Hematopoietic multipotent progenitor cell (in vitro differentiated cells): ENCODE measurements at places on chromosomes 1 and 21.

GRCh38 chr1:15960808-15961207 is 15.1 kb downstream of the ZBTB17 start:
- DNase-seq: no peak

DNA sequence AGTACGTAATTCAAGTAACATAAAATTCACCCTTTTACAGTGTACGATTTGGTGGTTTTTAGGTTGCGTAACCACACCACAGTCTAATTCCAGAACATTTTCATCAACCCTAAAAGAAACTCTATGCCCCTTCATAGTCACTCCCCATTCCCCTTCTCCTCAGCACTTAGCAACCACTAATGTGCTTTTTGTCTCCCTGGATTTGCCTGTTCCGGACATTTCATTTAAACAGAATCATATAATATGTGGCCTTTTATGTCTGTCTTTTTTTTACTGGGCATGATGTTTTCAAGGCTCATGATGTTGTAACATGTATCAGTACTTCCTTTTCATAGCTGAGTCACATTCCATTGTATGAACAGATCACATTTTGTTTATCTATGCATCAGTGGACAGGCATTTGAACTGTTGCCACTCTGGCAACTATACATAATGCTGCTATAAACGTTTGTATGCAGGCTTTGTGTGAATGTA is 20.8 kb downstream of the OBSCN start:
- no peak for DNase-seq

GRCh38 chr1:151326619-151327222 is 495 bp downstream of the PI4KB start:
- peak; percentile 81 for DNase-seq

DNA sequence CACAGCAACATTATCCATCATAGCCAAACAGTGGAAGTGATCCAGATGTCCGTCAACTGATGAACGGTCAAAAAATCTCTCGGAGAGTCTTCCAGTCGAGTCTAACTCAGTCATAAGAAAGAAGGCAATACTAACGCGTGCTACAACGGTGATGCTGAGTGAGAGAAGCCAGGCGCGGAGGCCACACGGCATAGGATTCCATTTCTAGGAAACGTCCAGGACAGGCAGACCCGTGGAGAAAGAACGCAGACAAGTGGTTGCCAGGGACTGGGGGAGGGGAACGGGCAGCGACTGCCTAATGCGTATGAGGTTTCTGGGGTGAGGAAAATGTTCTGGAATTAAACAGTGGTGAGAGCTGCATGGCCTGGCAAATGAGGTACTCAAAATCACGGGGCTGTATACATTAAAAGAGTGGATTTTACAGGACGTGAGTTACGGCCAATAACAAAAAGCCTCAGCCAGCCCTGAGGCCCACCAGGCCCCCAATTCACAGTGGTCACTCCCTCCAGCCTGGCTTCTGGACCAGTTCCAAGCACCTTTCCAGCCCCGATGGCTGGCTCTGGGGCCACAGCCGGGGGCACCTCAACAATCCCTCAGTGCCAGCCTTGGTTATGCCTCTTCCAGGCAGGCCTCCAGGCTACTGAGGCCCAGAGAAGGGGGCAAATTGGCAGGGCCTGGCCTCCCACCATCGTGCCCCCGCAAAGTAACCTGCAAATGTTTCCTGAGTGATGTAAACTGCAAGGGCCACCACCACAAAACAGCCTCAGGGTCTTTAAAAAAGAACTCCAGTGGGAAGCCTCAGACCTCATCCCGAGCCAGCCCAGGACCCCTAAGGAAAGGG is 3.4 kb downstream of the WNT9A start:
- no peak for DNase-seq

DNA sequence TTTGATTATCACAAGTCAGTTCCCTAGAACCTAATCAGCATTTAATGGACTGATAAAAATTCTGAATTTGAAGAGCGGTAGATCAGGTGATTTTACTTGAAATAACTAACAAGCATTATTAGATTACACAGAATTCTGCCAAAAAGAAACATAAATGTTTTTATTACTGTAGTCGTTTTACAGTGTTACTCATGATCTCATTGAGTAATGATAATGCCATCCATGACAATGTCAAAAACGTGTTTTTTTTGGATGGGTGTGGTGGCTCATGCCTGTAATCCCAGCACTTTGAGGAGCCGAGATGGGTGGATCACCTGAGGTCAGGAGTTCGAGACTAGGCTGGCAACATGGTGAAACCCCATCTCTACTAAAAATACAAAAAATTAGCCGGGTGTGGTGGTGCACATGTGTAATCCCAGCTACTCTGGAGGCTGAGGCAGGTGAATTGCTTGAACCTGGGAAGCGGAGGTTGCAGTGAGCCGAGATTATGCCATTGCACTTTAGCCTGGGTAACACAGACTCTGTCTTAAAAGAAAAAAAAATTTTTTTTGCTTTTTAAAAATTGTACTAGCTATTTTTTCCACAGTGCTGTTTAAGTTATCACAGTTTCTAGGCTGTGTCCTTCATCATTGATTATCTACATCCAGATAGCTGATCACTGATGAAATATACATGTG is 56.6 kb downstream of the LAMC1 start:
- DNase-seq: no peak

DNA sequence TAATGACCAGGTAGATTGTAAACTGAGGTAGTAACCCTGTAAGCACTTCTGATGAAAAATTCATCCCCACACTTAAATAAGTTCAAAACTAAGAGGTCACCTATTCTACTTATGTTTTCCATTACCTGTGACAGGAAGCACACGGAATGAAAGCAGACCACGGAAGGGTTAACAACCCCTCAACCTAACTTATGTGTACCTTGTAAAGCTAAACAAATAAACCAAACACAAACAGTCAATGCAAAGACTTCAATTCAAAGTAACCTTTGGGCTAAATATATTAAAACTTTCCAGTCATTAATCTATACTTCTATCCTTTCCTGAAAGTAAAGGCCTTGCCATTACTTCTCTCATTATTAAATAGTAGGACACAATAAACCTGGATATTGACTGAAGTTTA is 7.0 kb downstream of the PPP1R15B start:
- no peak for DNase-seq

DNA sequence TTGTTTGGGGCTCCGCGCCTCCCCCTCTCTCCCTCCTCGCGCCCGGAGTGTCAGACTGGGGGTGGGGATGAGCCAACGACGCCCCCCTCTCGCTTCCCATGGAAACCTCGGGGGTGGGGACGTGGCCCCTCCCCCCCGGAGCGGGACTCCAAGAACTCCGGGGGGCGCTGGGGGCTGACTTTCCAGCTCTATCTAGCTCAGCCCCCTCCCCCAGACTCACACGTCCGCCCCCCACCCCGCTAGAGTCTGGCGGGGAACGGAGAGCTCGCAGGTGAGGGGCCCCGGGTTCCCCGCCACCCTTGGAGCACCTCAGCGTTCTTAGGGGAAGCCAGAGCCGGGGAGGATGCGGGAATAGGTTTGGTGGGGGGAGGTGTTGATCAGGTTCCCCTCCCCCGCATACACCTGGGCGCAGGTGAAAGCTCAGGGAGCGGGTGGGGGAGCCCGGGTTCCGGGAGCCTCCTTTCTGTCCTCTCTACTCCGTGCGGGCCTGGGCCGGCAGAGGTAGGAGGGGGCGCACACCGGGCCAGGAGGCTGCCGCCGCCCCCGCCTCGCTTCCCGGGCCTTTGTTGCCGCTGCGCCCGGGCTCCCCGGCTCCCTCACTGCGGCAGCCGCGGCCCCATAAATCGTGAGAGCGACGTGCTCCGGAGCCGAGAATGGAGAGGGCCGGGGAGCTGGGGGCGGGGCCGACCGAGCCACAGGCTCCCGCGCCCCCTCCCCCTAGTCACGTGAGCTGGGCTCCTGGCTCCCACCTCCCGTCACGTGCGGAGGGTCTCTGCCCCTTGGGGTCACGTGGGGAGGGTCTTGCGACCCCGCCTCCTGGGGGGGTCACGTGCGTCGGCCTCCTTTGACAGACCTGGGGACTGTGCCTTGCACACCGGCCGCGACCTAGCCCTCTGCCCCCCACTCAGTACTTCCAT is 1.9 kb downstream of the EFNA3 start:
- peak; percentile 58 for DNase-seq

- no peak for DNase-seq
Observed at GRCh38 chr1:109017134-109017533, 24.8 kb downstream of the WDR47 start.

DNA sequence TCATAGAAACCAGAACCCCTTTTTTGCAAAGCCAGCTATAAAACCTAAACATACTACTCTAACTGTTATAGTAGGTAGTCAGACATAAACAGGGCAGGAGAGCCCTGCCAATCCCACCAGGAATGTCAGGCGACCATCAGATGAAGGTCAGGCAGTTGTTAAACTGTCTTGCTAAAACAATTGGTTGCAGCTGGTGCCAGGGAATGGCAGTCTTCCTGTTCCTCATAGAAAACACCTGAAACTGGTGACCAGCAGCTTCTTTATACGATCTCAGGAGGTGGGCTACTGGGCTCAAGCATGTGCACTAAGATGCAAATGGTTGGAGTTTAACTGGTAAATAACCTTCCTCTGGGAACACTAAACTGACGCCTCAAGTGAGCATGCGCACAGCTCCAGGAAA is 224.1 kb downstream of the COL11A1 start:
- no peak for DNase-seq

- DNase-seq: no peak
Observed at GRCh38 chr1:59833022-59833421, 18.3 kb downstream of the HOOK1 start.

DNA sequence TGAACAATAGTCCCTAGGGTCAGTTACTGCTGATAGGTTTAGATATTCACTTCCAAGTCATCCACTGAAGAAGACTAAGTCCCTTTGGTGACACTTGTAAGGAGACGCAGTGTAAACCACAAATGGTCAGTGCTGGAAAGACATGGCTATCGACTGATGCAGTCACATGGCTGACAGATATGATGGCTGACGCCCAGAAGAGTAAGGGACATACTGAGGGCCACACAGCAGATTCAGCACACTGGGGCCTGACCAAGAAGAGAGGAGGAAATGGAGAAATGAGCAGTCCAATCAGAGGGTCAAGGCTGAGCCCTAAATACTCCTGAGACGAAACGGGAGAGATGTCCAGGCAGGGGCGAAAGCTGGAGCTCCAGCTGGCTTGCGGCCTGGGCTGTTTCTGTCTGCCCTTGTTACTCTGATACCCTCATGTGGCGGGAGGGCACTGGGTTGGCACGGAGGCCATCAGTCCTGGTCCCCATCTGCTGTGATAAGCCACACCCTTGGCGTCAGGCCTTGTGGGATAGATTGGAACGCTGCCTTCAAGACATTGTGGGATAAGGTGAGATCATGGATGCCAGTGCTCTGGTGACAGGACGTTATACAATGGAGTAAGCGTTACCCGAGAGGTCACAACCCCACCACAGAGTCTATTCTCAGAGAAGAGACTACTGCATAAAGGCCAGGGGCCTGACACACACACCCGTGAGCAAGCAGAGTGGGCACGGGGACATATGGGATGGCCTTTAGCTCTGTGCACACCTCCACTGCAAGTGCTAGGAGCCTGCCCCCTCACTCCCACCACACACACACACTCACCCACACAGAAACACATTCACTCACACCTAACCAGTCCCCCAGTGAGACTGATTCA is 158.4 kb downstream of the TRABD2B start:
- no peak for DNase-seq

DNA sequence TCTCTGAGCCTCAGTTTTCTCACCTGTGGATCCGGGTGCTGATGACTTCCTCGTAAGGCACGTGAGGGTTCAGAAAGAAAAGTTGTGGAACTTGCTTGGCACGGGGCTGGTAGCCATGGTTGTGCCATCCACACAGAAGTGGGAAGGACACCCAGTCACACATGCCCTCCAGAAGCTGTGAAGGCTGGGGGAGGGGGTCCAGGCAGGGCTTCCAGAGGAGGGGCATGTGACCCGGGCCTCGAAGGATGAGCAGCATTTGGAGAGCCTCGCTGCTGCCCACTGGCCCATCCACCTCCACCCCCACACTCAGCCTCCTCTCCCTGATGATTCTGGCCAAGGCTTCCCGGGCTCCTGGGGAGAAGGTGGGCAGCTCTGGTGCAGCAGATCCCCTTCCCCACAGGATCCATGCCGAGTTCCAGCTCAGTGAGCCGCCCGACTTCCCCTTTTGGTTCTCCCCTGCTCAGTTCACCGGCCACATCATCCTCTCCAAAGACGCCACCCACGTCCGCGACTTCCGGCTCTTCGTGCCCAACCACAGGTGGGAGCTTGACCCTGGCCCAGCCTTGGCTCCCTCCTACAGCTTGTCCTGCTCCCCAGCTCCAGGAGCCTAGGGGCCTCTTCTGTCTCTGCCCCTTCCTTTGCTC is 9.4 kb downstream of the SELENON start:
- DNase-seq: no peak

GRCh38 chr1:235642011-235642942 is 7.3 kb downstream of the GNG4 start:
- DNase-seq: peak; percentile 87

GRCh38 chr1:153375511-153375910 is at the start of gene S100A12:
Gene S100A12 (minus strand): TSS chr1:153375621. CDS start chr1:153374592, 1,029 bp downstream.
- DNase-seq: no peak

DNA sequence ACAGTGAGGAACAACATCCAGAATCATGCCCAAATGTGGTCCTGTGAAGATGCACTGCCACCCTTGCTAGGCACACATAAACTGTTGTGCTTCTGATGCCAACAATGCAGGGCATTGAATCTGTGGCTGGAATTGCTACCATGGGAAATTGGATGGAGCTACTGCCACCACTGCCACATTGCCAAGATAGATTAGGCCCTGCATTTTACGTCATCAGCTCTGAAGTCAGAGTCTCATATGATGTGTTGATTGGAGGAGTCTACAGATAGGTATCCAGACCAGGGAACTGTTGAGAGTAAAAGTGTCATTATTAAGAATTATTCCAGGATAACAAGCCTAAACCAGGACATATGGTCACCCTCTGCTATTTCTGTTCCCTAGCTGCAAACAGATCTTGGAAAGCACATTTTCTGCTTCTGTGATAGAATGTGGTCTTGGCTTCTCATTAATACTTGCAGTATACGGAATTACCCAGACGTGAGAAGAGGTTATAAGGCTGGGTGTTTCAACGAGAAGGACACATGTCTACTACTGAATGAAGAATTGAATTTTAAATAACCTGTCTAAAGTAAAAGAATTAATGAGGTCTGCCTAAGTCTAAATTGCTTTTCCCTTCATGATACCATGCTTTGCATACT is 106.6 kb downstream of the TNNI3K start:
- DNase-seq: no peak

GRCh38 chr1:51000160-51000559 is 30.1 kb downstream of the CDKN2C start:
- DNase-seq: no peak

DNA sequence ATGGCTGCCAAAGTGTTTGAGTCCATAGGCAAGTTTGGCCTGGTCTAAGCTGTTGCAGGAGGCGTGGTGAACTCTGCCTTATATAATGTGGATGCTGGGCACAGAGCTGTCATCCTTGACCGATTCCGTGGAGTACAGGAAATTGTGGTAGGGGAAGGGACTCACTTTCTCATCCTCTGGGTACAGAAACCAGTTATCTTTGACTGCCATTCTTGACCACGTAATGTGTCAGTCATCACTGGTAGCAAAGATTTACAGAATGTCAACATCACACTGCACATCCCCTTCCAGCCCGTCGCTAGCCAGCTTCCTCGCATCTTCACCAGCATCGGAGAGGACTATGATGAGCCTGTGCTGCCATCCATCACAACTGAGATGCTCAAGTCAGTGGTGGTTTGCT is 215.8 kb upstream of the JUN start:
- DNase-seq: peak; percentile 4
